Naive thymus-derived CD8-positive, alpha-beta T cell (primary cell): ENCODE measurements at places on chromosomes 12 and 14. TPM values are rescaled to one million over a fixed set of nuclear protein-coding genes. Genes with fewer than 3 reads are reported as not detected.

DNA sequence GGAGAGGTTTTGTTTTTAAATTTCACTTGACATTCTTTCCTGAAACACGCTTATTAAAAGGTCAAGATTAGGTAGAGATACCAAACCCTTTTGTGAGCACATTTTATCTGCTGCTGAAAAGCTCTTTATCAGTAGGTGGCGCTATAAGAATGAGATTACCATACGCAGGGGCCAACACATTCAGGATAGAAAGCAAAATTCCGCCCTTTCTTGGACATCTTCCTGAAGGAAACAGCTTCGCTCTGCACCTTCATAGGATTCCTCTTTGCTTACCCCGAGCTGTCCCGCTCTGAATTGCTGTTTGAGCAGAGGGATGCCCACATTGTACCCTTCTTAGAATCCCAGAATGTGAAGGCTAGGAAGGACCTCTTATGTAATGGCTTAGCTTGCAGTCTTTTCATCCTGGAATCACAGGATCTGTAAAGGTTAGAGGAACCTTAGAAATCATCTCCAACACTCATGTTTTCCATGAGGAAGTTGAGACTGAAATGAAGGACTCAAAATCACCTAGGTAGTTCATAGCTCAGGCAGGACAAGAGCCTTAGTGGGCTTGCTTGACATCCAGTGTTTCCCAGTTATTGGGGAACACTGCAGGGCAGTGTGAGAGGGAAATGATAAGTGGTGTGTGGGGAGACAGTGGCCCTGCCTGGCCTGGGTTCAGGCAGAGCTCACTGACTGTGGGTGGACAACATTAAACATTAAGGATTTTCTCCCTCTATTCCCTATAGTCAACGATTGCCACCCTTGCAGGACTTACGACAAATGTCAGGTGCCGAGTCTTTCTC, 38.7 kb upstream of the CRY1 start:
- peak; percentile 63 for DNase-seq

DNA sequence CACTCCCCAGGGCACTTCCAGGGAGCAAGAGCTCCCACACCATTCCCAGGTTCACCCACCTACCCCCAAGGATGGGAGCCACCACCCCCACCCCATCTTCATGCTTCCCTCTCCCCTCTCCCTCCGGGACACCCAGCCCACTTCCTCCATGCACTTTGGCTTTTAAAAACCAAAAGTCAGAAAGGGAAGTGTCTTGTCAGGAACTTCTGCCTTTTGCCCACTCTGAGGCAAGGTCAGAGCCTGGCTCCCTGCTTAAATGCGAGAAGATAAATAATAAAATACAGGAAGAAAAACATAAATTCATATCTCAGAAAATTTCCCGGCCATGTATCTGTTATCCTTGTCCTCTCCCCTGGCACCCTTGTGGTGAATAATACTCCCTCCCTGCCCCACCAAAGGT, 81.6 kb downstream of the PTGER2 start:
- DNase-seq, result no peak

- DNase-seq, result no peak
These were observed 15.4 kb downstream of the RAB35 start for GRCh38 chr12:120101182-120101581.

DNA sequence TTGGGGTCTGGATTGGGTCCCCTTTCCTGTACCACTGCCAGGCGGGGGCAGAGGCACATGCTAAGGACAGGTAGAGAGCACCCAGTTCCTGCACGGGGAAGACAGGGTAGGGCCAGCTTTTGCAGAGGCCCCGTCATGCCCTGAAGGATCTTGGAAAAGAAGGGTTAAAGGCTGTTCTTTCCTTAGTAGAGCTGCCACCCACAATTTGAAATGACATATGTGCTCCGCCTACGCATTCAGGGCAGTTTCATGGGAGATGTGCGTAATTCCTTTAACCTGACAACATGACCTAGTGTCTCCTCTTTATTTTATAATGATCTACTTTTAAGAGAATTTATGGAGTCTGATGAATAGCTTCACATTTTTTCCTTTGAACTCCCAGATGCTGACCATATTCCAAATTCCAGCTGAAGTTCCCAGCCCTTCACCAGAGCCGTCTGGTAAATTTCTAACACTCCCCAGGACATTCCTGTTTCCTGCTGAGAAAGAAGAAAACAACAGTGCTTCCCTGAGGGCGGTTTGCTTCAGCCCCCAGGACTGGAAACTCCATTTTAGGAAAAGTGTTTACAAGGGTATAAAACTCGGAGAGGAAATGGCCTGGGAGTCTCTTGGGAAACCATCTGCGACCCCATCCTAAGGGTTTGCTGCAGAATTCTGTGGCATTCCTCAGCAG, 58.9 kb upstream of the PLEKHG3 start:
- no peak for DNase-seq

- no peak for DNase-seq
These were observed 44.1 kb upstream of the PZP start for GRCh38 chr12:9252256-9252655.

DNA sequence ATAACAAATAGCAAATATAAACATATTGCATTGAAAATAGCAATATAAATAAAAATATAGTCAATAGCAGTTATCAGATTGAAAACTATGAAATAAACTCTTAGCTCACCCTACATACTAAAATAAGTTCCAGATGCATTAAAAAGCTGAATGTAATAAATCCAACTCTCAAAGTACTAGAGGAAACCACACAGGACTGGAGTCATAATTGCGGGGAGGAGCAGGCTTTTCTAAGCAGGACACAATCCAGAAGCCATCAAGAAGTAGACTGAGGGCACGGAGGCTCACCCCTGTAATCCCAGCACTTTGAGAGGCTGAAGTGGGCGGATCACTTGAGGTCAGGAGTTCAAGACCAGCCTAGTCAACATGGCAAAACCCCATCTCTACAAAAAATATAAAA, 22.2 kb downstream of the GSC start:
- DNase-seq, result no peak

DNA sequence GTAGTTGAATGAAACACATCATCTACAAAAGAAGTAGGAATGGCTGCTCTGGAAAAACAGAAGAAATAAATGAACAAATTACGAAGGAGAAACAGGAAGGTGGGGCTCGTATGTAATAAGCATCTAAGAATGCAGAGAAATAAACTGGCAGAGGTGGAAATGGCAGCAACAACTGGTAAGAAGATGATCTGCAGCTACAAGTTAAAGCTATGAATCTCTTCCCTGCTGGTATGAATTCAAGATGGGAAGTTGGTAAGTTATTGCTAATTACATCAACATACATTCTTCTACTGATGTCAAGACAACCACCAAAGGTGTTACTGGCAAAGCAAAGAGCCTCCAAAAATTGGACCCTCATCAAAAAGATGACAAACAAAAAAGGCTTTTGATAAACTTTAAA, 59.8 kb downstream of the HECTD4 start:
- DNase-seq, result no peak

Gene MYF6
- not detected for polyA plus RNA-seq

Gene ZFHX2
- polyA plus RNA-seq, result 0.03 TPM

Gene MYF5
- not detected for polyA plus RNA-seq

Gene TBPL2
- not detected for polyA plus RNA-seq

Gene SLC6A12
- polyA plus RNA-seq, result not detected

Gene ACADS
- polyA plus RNA-seq, result 25.7 TPM

Gene AEBP2
- polyA plus RNA-seq, result 15.5 TPM
